GM20000 (cell line): ENCODE measurements at places on chromosomes 5 and 9.

DNA sequence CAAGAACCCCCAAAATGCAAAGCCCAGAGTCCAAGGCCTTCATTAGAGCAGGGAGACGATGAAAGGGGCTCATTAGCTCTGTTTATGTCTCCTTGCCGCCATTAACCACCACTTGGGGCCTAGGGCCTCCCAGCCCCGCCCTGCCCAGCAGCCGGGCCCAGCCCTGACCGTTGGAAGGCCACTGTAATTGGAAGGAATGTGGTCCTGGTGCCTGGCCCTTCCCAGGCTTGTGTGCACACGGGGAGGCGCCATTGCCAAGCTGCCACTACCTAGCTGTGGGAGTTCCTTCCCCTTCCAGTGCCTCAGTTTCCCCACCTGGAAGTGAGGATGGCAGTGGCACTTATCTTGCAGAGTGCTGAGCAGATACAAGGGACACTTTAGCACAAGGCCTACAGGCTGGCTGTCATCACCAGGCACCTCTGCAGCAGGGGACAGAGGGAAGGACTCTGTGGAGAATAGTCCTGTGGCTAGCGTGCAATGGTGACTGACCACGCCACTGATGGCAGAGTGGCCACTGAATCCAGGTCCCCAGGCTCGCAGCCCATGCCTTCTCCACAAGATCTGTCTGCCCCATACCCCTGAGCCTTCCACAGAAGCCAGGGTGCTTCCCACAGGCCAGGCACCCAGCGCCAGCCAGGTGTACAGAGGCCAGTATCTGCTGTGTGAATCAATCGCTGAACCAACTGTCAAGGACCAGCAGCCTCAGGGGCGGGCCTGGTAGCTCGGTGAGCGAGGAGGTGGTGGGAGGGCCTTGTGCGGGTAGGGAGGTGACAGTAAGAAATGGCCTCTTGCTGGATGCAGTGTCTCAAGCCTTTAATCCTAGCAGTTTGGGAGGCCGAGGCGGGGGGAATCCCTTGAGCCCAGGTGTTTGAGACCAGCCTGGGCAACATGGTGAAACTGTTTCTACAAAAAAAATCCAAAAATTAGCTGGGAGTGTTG, 20.8 kb downstream of the GBGT1 start:
- DNase-seq = no peak

DNA sequence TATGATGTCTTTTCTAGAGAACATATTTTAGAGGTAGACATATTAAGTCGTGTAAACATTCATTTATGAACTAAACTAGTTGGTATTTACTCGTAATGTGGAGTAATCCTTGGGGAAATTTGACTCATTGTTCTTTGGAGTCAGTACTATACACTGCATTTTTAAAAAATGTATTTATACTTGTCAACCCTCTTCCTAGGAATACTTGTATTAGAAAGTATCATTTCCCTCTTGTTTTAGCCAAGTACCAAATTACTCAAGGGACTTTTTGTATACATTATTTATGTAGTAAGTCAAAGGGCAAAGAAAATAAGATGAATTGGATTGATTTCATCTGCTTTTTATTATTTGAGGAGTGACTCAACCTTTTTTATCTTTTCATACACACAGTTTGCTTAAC, 248.1 kb upstream of the IZUMO3 start:
- no peak for DNase-seq

DNA sequence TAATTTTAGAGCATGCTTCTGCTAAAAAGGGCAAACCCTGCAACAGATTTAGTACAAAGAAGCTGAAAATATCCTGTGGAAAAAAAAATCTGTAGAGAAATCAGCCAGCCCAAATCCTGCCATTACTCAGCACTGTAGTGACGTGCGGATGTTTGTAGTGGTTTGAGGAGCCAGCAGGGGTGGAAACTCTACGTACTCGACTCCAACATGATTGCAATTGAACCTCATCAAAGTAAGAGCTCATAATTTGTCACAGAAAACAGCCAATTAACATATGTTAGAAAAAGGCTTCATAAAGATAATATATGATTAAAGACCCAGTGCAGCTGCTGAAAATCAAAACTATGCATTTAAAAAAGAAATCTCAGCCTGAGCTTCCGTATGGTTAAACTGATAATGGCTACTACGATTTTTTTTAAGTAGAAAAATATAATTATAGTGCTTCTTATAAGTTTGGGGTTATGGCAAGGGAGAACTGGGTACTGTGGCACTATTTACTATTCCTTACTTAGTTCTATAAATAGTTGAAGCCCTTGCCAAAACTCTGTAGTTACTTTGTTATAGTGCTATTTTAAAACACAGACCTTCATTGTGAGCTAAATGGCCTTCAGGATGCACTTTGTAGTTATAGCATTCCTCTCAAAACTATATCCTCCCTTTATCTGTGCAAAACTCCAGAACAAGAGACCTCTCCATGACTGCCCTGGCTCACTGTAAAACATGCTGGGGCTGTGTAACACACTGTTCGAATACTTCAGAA, 49.4 kb downstream of the MEF2C start:
- no peak for DNase-seq

DNA sequence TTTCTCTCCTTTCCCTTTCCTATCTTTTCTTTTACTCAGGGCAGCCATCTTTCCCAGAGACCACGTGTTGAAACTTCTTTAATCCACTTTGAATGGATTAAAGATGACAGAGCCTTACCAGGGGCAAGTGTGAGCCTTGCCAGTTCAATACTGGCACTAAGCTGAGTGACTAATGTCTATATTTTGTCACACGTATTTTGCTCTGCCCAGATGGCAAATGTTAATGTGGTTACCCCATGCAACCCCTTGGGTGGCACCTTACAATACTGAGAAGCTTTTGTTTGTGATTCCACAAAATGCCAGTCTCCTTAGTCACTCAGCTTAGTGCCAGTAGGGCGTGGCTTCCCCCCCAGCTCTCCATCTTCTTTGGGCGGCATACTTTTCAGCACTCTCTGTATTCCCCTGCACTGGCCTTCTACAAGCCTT, 24.8 kb downstream of the ANXA1 start:
- DNase-seq = no peak

DNA sequence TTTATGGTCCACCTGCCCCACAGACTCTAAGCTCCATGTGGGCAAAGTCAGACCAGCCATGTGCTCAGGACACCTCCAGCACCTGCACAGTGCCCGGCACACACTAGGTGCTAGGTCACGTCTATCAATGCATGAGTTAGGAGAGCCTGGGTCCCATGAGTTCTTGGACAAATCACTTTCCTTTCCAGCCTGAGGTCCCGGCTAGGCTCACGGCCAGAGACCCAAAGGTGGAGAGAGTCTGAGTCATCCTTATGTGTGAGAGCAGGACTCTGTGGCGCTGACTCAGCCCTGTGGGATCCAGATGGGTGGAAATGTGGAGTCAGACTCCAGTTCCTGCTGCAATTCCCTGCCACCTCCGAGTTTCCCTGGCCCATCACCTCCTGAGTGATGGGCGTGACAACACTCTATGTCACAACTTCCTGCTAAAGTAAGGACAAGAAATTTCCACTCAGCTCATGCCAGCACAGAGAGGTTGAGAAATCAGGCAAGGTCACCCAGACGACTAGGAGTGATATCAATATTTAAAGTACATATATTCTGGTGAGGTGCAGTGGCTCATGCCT, 2.5 kb upstream of the ST6GALNAC4 start:
- DNase-seq = no peak

- peak; percentile 37 for DNase-seq
These were observed 112.2 kb downstream of the MTX3 start for GRCh38 chr5:79878721-79879336.

DNA sequence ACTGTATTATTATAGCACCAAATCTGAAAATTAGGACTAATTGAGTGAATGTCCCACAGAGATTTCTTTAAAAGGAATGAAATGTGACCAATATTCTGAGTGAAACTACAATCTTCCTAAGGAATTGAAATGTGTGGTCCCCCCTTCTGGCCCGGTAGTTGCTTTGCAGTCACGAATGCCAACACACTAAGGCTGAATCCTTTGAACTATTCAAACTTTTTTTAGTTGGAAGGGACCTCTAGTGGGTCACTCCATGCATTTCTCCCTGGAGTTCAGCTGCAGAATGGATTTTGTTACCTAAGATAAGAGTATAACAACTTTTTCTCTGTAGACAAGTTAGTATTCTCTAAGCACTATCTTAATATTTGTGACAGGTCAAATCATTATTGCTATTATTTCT, 2.8 kb downstream of the CDH6 start:
- DNase-seq = no peak
